Stimulated activated CD8-positive, alpha-beta memory T cell treated with anti-CD3 and anti-CD28 coated beads, Interleukin-7, amount 100 ng/mL, for 1 hour (primary cell): ENCODE measurements at places on chromosomes 1 and 21.

DNA sequence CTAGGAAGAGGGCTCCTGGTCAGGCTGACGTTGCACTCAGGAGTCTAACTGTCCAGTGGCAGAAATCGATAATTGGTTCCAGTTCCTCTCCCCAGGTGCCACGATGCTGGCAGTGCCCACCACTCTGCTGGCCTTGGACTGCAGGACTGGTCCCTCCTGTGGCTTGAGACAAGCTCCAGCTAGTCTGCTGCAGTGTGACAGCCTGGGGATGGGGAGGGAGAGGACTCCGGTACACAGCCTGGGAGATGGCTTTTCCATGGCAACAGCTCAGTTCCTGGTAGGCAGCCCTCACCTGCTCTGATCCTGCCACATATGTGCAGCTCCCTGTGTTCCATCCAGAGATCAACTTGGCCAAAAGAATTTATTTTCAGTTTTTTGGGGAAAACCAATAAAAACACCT is 239.3 kb downstream of the KCNJ6 start:
- DNase-seq = no peak

GRCh38 chr1:30686236-30686935 is 37.0 kb downstream of the MATN1 start:
- DNase-seq = no peak

GRCh38 chr1:175673371-175674150 is 69.8 kb downstream of the TNR start:
- no peak for DNase-seq

GRCh38 chr1:9720785-9721605 is 69.5 kb downstream of the PIK3CD start:
- DNase-seq = no peak

DNA sequence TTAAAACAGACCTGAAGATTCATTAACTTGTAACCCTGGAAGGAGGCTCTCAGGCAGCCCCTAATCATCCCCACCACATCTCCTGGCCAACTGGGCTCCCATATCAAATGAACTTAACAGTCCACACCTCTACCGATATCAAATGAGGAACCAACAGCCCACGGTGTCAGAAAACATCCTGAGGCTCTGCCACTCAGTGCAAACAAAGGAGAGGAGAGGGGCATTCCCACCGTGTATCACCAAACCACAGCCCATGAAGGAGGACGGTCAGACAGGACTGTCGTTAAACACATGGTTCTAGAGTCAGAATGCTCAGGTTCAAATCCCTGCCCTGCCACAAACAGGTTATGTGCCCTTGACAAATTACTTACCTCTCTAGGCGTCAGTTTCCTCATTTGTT is 52.5 kb downstream of the ERI3 start:
- DNase-seq = no peak

- no peak for DNase-seq
Measured at GRCh38 chr1:55466373-55466772, 251.2 kb upstream of the USP24 start.

- DNase-seq = no peak
Measured at GRCh38 chr1:152519851-152520250, 5.6 kb downstream of the CRCT1 start.
